ENCODE measurements at places on chromosomes 12 and 14.

- DNase-seq, result no peak
Measured at GRCh38 chr12:3061501-3062215, 15.5 kb upstream of the TSPAN9 start.

DNA sequence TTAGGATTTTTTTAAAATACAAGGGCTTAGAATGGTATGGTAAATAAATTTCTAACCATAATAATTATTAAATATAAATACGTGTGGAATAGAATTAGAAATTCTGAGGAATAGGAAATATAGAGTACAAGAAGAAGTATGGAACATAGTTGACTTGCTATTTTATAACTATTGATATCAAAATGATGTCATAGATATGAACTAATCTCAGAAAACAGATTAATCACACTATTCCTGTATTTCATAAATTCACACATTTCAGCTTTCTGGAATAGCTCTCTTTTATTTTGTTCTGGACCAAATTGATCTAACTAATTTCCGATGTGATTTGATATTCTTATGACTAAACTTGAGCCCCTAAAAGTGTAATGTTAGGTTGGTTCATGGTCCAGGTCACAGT lies 237.2 kb upstream of the NPAS3 start:
- DNase-seq, result no peak

GRCh38 chr12:74646831-74647230 lies 109.2 kb downstream of the ATXN7L3B start:
- DNase-seq, result no peak

GRCh38 chr12:88558340-88558867 lies 21.9 kb downstream of the KITLG start:
- no peak for DNase-seq

GRCh38 chr14:39431416-39432178 lies 636 bp downstream of the FBXO33 start:
- peak; percentile 67 for DNase-seq

DNA sequence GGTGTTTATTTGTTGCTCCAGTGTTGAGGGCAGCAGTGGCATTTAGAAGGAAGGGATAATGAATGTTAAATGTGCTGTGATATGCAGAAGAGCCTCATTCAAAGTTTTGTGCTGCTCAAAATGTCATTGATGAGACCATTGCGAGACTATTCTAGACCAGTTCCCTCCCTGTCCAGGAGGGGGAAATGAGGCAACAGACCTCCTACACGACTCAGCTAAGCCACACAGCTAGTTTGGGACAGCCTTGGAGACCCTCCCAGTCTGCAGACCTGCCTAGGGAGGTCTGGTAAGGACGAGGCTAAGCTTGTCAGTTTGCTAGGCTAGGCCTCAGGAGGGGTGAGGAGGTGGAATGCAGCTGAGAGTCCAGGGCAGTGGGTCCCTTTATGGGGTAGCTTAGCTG lies 116.0 kb downstream of the NRXN3 start:
- no peak for DNase-seq

- DNase-seq, result no peak
Measured at GRCh38 chr14:30915596-30915995, 41.2 kb downstream of the COCH start.

- no peak for DNase-seq
Measured at GRCh38 chr14:70934084-70934483, 26.8 kb downstream of the PCNX1 start.

DNA sequence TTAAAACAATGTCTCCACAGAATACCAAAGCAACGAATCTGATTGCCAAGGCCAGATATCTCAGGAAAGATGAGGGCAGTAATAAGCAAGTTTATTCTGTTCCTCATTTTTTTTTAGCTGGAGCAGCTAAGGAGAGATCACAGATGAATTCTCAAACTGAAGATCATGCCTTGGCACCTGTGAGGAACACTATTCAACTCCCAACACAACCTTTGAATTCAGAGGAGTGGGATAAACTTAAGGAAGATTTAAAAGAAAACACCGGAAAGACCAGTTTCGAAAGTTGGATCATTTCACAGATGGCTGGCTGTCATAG lies 994 bp downstream of the PRORP start:
- no peak for DNase-seq

DNA sequence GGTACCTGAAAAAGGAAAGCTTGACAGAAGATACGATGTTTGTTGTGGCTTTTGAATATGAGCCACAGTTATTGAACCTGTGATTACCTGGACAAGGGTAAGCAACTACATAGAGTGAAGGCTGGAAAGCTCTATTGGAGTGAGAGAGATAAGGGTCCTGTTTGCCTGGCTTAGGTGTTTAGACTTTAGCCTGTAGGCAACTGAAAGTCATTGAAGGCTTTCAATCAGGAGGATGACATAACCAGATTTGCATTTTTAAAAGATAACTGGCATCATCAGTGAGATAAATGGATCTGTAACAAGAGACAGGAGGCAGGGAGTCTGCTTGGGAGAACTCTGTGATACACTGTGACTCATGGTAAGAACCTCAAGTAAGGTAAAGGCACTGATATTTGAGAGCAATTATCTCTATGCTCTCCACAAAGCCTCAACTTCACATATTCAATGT lies 128.9 kb upstream of the SOX5 start:
- DNase-seq, result no peak

DNA sequence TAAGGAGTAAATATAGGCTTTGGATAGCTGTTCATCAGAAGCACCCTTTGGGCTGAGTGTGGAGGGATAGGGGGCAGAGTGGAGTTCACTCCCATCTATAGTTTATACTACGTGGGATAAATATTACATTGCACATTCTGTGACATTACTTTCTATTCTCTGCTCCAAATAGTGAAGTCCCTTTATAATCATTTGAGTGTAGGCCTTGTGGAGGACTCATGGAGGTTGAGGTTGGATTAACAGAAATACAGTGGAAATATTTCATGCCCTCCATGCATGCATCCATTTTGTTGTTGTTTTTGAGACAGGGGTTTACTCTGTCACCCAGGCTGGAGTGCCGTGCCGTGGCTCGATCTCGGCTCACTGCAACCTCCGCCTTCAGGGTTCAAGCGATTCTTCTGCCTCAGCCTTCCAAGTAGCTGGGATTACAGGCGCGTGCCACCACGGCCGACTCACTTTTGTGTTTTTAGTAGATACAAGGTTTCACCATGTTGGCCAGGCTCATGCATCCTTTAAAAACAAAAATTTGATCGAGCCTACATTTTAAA lies 1.4 kb downstream of the CHPT1 start:
- peak; percentile 49 for DNase-seq

GRCh38 chr12:92208613-92209121 lies 63.0 kb upstream of the BTG1 start:
- peak; percentile 40 for DNase-seq

All from activated CD4-positive, alpha-beta T cell treated with anti-CD3 and anti-CD28 coated beads for 36 hours (primary cell).